CD4-positive, alpha-beta T cell treated with Interleukin-12 subunit alpha and Interleukin-12 subunit beta, for 1 hour (primary cell): ENCODE measurements at places on chromosomes 16 and 17.

GRCh38 chr16:3112058-3112880 is at the start of gene ZNF205:
Gene ZNF205 (plus strand): TSS chr16:3112586. CDS start chr16:3113431, 845 bp downstream.
- no peak for DNase-seq

DNA sequence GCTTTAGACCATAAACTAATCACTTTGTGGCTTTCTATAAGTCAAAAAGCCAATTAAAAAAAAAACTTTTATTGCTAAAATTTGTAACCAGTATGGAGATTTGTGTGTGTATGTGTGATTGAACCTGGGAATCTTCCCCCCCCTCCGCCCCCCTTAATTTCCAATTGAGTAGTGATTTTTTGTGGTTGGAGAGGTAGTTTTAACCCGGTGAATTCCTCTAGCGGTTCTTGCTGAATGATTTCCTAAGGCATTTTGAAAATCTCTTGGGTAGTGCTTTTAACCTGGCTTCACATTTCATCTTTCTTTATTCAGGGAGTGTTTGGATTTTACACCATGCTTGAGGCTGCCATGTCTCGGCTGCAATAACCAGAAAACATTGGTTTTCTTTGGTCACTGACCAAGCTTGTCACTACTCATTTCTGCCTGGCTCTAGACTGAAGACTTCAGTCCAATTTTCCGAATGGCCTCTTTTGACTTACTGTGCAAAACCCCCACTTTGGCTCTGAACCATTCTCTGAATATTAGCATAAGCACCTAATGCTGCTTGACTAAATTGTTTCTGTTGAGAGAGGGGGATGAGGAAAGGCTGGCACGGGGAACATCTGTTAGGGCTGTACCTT is 35.6 kb downstream of the PRKCA start:
- no peak for DNase-seq

- DNase-seq: no peak
Observed at GRCh38 chr16:58433569-58433951, 41.3 kb downstream of the GINS3 start.

DNA sequence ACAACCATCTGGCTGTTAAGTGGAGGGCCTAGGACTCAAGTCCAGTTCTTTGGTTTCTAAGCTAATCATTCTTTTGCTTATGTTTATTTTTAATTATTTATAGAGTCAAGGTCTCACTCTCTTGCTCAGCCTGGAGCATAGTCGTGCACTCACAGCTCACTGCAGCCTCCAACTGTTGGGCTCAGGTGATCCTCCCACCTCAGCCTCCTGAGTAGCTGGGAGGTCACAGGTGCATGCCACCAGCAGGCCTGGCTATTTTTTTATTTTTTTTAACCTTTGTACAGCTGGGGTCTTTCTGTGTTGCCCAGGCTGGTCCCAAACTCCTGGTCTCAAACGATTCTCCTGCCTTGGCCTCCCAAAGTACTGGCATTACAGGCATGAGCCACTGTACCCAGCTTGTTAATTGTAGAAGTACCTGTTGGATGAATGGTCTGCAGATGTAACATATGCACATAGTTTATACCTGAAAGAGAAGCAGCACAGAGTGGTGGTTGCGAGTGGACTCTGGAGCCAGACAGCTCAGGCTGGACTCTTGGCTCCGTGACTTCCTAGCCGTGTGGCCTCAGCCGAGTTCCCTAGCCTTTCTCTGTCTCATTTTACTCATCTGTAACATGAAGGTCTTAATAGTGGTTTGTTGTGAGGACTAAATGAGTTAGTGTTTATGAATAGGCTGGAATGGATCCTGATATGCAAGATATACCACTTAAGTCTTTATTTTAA is 337.5 kb downstream of the SNX29 start:
- no peak for DNase-seq

DNA sequence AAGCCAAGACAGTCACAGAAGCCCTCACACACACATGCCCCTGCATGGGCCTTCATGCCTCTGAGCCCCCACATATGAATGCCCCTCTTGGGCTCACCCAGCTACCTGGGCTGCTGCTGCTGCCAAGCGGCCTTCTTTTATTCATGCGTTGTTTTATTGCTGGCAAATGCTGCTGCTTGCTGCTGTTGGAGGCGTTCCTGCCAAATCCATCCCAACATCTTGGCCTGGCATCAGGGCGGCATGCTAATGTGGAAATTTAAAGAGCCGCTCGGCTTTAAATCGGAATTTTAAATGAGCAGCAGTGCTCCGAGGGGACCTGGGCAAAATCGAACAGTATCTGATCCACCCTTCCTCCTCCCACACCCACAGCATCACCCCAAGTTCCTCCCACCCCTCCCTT is 39.0 kb downstream of the NEUROD2 start:
- no peak for DNase-seq

GRCh38 chr16:27646806-27647205 is 96.9 kb downstream of the KATNIP start:
- no peak for DNase-seq

- no peak for DNase-seq
Observed at GRCh38 chr17:73640691-73641090, 3.6 kb downstream of the SDK2 start.

GRCh38 chr17:79028496-79029326 is 4.7 kb downstream of the C1QTNF1 start:
- no peak for DNase-seq

GRCh38 chr16:7688811-7689210 is 356.2 kb downstream of the RBFOX1 start:
- DNase-seq: no peak

DNA sequence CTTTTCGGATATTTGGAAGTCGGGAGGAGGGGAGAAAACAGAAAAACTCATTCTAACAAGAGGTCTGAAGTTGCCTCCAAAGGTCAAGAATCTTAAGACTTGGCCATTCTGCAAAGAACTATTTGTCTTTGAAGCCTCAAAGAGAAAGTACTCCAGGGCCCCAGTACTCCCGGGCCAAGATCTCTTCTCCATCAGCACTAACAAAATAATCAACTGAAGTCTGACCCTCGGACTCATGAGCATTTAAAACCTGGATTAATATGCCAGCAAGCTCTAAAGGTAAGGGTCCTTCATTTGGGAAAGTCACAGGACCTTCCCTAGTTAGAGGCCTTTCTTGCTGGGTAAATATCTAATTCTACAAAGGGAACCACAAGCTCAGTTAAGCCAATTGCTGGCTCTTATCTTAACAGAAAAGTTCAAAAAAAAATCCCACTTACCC is 4.5 kb downstream of the AXIN2 start:
- no peak for DNase-seq

DNA sequence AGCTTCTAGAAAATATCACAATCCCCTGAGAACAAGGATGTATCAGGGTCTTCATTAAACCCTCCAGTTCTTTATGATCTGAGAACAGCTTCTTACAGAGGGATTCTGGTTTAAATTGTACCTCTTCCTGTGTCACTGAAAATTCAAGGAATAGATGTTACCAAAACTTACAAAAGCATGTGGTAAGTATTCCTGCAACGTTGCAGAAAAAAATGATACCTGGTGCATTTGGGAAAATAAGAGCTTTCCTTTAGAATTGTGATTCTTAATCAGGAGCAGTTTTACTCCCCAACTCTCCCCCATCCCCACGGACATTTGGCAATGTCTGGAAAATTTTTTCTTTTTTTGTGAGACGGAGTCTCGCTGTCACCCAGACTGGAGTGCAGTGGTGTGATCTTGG is 7.3 kb downstream of the SLFN14 start:
- DNase-seq: no peak

GRCh38 chr17:49993423-49994060 is 1.5 kb downstream of the DLX3 start:
- peak; percentile 29 for DNase-seq

DNA sequence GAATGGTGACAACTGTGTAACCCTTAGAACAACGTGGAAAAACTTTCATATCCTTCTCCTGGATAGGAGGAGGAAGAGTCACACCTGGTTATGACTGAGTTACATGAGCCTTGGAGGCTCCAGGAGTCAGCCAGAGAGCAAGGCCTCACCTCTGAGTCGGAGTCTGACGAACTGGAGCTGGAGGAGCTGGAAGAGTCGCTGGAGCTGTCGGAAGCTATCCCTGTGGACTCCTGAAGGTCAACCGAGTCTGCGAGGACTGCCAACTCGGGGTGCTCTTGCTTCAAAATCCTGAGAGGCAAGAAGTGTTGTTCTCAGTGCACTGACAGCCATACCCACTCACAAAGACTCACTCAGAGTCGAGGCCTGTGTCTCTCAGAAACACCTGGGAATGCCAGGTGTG is 6.2 kb downstream of the JMJD6 start:
- DNase-seq: no peak

DNA sequence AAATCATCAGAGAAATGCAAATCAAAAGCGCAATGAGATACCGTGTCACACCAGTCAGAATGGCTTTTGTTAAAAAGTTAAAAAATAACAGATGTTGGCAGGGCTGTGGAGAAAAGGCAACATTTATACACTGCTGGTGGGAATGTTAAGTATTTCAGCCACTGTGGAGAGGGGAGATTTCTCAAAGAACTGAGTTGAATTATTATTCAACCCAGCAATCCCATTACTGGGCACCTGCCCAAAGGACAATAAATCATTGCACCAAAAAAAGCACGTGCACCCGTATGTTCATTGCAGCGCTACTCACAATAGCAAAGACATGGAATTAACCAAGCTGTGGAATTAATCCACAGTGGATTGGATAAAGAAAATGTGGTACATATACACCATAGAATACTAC is 204.7 kb downstream of the HS3ST4 start:
- DNase-seq: no peak

- no peak for DNase-seq
Observed at GRCh38 chr16:85163278-85164112, 51.2 kb upstream of the CIBAR2 start.

DNA sequence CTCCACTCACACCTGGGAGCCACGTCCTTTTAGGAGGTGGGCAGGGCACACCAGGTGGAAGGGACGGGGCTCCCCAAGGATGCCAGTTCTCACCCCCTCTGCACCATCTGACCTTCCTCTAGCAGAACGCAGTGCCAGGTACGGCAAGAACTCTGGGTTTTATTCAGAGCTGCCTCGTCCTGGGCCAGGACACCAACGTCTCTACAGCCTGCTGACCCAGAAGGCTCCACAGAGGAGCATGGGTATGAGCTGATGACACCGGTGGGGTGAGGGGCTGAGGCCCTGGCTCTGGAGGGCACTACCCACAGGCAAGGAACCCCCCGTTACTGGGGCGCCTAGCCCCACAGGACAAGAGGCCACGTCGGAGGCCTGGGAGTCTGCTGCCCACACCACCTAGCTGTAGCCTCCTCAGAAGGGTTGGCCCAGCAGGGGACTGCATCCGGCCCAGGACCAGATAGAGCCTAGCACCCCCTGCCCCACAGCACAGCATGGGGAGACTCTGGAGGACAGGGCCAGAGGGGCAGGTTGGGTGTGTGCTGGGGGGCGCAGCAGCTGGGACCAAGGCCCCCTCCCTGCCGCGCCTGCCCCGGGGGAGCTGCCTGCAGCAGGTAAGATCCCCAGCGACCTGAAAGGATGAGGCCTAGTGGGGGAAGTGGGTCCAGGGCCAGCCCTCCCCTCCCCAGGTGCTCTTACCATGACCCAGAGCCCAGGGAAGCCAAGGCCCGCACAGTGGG is 13.9 kb downstream of the BCAR1 start:
- DNase-seq: no peak

- peak; percentile 54 for DNase-seq
Observed at GRCh38 chr16:86519649-86520316, 9.5 kb downstream of the FOXF1 start.

DNA sequence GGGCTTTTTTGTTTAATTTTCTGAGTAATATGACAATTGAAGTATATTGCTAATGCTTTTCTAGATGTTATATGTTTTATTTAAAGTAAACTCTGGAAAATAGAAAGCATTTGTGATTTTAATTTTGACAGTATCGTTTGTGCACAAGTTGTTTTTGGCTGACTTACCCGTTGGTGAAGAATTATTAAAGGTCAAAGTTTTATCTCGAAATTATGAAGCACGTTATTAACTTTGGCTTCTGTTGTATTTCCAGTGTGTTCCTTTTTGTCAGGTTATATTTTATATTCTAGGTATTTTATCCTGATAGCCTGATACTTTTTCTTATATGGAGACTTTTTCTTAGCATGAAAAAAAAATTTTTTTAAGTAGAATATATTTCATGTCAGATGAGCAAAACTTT is 16.8 kb downstream of the PRKCA start:
- no peak for DNase-seq

GRCh38 chr17:76150712-76151622 is 9.9 kb upstream of the FOXJ1 start:
- DNase-seq: no peak

DNA sequence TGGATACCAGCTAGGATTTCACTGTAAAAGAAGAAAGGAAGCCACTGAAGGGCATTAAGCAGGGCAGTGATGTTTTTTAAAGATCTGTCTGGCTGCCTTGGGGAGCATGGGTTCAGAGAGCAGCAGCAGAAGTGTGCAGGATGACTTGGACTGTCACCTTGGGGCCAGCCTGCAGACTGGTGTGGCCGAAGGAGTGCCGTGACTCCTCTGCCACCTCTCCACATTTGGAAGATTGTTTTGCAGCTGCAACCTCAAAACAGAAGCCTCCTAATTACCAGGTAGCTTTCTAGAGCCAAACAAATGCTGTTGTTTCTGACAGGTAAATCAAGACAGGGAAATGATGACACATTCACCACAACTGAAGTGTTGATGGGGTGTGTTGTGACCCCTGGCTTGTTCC is 681.4 kb downstream of the WWOX start:
- DNase-seq: no peak

- DNase-seq: no peak
Observed at GRCh38 chr17:81261582-81262336, 22.6 kb downstream of the NDUFAF8 start.

DNA sequence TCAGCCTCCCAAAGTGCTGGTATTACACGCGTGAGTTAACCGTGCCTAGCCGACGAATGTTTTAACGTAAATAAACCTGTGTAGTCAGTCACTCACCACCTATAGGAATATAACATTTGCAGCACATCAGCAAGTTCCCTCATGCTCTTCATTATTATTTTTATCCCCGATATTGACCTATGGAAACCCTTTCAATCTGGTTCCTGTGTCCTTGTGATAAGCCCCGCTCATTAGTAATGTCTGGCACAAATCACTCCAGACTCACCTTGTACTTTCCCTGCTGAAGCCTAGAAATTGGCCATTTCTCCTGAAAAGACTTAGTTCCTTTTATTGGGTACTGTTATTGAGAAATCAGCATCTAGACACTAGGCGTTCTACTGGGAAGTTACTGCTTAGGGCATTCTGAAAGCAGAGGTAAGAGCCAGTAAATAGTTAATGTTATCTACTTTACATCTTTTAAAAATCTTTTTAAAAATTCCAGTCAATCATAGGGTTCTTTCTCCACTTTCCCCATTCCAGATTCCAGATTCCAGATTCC is 1.5 kb upstream of the PHKG2 start:
- no peak for DNase-seq
